Kidney (tissue), 22 donors: ENCODE measurements at places on chromosomes 1 and 21.

GRCh38 chr1:121516234-121516967, 331.6 kb downstream of the SRGAP2C start:
- no peak overlapping the region for H3K4me3 ChIP-seq
- no peak for DNase-seq
- H3K36me3 ChIP-seq: no peaks in the 10 kb centered on the region
- no peak overlapping the region for H3K27ac ChIP-seq
- no peaks in the 10 kb centered on the region for H3K4me1 ChIP-seq

DNA sequence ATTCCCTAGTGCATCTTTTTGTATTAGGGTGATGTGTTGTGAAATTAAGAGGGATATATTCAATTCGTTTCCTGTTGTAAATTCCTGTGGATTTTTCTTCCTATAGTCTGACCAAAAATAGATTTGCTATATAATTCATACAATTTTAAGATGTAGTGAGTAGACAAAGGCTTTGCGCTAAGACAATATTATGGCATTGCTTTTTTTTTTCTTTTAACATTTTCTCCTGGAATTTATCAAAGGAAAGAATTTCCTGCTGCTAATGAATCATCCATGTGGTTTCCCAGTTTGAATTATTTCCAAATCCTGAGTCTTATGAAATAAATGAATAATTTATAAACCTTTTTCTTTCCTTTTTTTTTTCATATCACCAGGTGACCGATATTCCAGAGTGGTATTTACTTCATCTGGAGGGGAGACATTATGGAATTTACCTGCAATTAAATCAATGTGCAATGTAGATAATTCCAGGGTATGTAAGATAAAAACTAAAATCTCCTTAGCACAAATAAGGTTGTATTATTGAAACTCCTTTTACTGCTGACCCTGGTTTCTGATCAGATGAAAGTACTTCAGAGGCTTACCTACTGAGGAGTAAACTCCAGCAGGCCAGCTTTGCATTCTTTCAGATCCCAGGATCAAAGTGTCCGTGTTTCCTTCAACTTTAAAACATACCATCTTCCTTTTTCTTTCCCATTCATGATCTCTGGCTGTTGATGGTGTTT, 148.4 kb downstream of the TLR5 start:
- no peaks in the 10 kb centered on the region for H3K36me3 ChIP-seq
- H3K4me1 ChIP-seq: peaks cover 16% of the 10 kb centered on the region
- no peaks in the 10 kb centered on the region for H3K27me3 ChIP-seq
- H3K27ac ChIP-seq: peak overlapping the region; percentile 28
- no peak overlapping the region for H3K4me3 ChIP-seq

GRCh38 chr1:206680279-206680678, 4.4 kb upstream of the MAPKAPK2 start:
- H3K4me3 ChIP-seq: no peak overlapping the region
- H3K27ac ChIP-seq: no peak overlapping the region
- peaks cover 9% of the 10 kb centered on the region for H3K4me1 ChIP-seq
- no peak for DNase-seq
- no peaks in the 10 kb centered on the region for H3K36me3 ChIP-seq

DNA sequence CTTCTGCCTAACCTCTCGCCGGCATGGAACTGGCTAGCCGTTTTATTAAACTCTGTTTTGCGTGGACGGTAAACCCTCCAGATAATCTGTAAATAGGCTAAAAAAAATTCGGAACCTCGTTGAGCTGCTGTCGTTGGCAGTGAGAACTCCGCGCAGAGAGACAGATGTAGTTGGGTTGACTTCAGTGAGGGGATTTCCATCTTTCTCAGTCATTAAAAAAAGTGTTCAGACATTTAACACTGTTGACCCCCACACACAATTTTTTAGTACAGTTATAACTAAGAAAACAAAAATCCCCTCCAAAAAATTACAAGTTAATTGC, 464 bp downstream of the PARK7 start:
- peaks cover 34% of the 10 kb centered on the region for H3K36me3 ChIP-seq
- no peaks in the 10 kb centered on the region for H3K27me3 ChIP-seq
- H3K27ac ChIP-seq: peak overlapping the region; percentile 95
- no peaks in the 10 kb centered on the region for H3K4me1 ChIP-seq
- DNase-seq: no peak

DNA sequence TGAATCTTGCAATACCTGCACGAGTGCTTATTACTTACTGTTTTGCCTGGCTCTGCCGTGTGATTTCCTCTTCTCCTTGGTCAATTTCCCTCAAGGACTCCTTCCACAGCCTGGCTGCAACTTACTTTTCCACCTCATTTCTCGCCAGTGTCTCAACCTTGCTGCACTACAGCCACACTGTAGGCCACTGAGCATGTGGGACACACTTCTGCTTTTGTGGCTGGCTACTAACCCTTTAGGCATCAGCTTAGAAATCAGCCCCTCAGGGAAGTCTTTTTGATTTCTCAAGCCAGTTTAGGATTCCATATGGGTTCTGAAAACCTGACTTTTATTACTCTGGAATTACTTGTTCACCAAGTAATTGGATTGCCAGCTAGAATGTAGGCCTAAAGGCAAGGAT, 5.2 kb upstream of the DMRTB1 start:
- no peaks in the 10 kb centered on the region for H3K36me3 ChIP-seq
- no peaks in the 10 kb centered on the region for H3K27me3 ChIP-seq
- H3K4me1 ChIP-seq: no peaks in the 10 kb centered on the region
- no peak for DNase-seq

DNA sequence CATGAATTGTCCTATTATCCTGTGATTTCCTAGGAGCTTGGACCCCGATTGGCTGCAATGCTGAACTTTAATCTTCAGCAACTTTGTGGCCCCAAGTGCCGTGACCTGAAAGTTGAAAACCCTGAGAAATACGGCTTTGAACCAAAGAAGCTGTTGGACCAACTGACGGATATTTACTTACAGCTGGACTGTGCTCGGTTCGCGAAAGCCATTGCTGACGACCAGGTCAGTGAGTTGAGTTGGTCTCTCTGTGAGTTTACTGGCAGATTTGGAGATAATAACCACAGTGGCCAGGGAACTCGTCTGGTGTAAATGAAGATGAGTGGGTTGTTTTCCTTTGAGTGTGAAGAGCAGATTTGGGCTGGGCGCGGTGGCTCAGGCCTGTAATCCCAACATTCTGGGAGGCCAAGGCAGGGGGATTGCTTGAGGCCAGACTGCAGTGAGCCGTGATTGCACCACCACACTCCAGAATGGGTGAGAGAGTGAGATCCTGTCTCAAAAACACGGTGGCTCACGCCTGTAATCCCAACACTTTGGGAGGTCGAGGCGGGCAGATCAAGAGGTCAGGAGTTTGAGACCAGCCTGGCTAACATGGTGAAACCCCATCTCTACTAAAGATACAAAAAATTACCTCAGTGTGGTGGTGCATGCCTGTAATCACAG, 39.1 kb upstream of the KIF1B start:
- no peak overlapping the region for H3K4me3 ChIP-seq
- no peaks in the 10 kb centered on the region for H3K4me1 ChIP-seq
- H3K27ac ChIP-seq: no peak overlapping the region
- DNase-seq: no peak
- H3K27me3 ChIP-seq: no peaks in the 10 kb centered on the region

- no peak for DNase-seq
- no peaks in the 10 kb centered on the region for H3K27me3 ChIP-seq
- H3K27ac ChIP-seq: no peak overlapping the region
Observed at GRCh38 chr21:34701726-34702125, 32.9 kb downstream of the CLIC6 start.

- no peaks in the 10 kb centered on the region for H3K36me3 ChIP-seq
- H3K27me3 ChIP-seq: no peaks in the 10 kb centered on the region
- no peak for DNase-seq
- no peak overlapping the region for H3K4me3 ChIP-seq
Observed at GRCh38 chr1:221268295-221268694, 389.1 kb downstream of the HLX start.

GRCh38 chr1:19336543-19336942, 24.4 kb downstream of the SLC66A1 start:
- no peaks in the 10 kb centered on the region for H3K36me3 ChIP-seq
- H3K27ac ChIP-seq: no peak overlapping the region
- H3K4me1 ChIP-seq: peaks cover under 1% of the 10 kb centered on the region
- no peak overlapping the region for H3K4me3 ChIP-seq

DNA sequence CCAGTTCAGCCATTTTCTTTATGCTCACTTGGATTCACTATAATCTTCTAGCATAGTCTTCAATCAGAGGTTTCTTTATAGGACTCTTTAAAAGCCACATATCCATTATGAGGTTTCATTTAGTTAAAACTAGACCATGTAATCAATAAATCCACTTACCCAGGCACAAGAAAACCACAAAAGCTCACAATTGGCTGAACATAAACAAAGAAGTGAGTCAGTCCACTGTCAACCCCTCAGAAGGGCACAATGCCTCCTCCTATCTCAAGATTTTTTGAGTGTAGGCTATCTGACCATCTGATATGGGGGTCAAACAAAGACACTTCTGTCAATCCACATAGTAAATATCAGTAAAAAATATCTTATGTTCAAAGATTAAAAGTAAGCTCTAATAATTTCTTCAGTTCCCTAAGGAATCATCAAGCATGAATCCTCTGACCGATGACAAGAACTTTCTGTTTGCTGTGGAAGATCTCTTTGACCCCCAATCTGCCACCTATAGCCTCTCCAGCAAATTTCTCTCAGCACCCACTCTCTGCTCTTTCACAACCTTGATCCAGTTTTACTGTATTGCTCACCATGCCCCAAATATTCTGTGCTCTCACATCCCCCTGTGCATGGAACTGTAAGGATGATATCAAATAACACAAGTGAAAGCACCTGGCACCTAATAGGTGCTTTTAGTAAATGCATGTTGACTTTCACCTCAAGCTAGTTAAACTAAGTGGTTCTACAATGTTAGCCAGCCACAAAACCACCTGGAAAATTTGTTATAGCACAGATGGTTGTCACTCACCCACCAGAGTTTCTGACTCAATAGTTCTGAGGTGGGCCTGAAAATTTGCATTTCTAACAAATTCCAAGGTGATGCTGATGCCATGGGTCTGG, 16.7 kb downstream of the RAB3B start:
- no peaks in the 10 kb centered on the region for H3K36me3 ChIP-seq
- no peak for DNase-seq
- H3K27ac ChIP-seq: no peak overlapping the region
- no peaks in the 10 kb centered on the region for H3K4me1 ChIP-seq
- H3K27me3 ChIP-seq: no peaks in the 10 kb centered on the region

DNA sequence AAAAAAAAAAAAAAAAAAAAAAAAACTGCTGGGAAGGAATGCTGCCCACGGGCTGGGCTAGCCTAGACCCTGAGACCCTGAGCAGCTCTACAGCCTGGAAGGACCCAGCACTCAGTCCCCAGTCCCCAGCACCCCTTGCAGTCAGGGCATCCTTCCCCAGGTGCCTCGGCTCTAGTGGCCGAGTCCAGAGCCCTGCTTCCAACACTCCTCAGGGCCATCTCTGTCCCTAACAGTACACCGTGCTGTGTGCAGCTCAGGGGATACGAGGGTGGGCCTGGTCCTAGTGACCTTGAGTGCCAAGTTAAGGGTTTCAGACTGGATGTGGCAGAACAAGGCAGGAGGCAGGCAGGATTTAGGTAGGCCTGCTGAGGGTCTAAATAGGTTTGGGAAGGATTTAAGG, 50.2 kb upstream of the LRP8 start:
- no peak overlapping the region for H3K4me3 ChIP-seq
- H3K27me3 ChIP-seq: no peaks in the 10 kb centered on the region
- peak; percentile 23 for DNase-seq
- no peaks in the 10 kb centered on the region for H3K36me3 ChIP-seq

- peaks cover 24% of the 10 kb centered on the region for H3K4me1 ChIP-seq
- peaks cover 6% of the 10 kb centered on the region for H3K36me3 ChIP-seq
- no peaks in the 10 kb centered on the region for H3K27me3 ChIP-seq
Observed at GRCh38 chr1:9720785-9721605, 69.5 kb downstream of the PIK3CD start.

DNA sequence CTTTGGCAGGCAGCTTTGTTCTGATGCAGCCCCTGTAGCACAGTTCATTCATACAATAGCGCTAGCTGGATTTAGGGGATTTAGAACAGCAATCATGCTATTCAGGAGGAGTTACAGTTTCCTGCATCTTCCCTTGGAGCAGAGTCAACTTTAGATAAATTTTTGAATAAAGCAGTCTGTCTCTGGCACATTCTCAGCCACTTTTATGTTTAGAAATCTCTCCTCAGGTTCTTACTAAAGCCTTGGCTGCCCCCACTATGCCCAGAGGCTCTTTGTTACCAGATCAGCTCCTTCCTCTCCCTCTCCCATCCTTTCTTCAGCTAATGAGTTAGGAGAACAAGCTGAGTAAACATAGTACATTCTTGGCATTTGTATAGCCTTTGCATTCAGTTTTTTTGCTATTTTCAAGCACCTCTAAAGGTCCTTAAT, 17.0 kb upstream of the PIGC start:
- no peak for DNase-seq
- H3K27me3 ChIP-seq: no peaks in the 10 kb centered on the region
- no peak overlapping the region for H3K4me3 ChIP-seq

- H3K27ac ChIP-seq: peak overlapping the region; percentile 81
- H3K36me3 ChIP-seq: no peaks in the 10 kb centered on the region
- H3K4me1 ChIP-seq: peaks cover 4% of the 10 kb centered on the region
- no peaks in the 10 kb centered on the region for H3K27me3 ChIP-seq
- DNase-seq: peak; percentile 31
Observed at GRCh38 chr1:179287946-179288345, 5.7 kb upstream of the SOAT1 start.
